ENCODE measurements at places on chromosomes 5 and 9.

DNA sequence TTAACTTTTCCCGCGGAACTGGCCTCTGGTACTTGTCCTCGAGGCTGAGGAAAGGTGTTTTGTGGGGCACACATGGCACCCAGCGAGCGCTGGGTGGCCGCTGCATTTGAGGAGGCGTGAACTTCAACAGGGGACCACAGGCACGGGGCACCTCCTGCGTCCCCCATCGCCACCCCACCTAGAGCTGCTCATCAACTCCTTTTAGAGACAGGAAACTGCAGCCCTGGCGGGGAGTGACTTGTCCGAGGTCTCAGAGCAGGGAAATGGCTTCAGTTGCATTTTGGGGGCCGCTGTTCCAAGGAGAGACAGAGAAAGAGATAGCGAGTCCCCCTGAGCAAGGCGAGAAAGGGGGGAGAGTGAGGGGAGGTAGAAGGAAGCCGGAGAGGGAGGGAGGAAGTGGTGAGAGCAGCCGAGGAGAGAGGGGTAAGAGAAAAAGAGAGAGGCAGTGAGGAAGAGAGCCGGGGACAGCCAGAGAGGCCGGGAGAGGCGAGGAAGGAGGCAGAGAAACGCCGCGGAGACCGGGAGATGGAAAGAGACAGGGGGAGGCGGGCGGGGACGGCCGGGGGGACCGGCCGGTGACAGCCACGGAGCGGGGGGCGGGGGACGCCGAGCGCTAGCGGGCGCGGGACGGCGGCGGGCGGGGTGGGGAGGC is 12.5 kb upstream of the LHX2 start:
- DNase-seq = no peak

DNA sequence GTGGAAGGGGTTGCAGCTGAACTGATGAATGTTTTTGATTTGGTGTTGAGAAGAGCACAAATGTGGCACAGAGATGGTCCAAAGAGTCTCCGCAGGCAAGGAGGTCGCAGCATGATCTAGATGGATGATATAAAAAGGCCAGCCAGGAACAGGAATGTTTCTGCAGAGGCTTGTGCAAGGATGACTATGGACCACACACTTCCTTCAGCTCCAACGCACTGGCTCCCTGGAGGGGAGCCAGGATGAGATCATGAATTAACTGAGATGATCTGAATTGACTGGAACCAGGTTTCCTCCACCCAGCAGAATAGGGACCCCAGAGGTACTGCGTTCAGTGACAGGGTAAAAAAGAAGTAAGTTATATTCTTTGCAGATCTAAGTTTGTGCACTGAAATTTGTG is 89.0 kb downstream of the ARSB start:
- DNase-seq = no peak

DNA sequence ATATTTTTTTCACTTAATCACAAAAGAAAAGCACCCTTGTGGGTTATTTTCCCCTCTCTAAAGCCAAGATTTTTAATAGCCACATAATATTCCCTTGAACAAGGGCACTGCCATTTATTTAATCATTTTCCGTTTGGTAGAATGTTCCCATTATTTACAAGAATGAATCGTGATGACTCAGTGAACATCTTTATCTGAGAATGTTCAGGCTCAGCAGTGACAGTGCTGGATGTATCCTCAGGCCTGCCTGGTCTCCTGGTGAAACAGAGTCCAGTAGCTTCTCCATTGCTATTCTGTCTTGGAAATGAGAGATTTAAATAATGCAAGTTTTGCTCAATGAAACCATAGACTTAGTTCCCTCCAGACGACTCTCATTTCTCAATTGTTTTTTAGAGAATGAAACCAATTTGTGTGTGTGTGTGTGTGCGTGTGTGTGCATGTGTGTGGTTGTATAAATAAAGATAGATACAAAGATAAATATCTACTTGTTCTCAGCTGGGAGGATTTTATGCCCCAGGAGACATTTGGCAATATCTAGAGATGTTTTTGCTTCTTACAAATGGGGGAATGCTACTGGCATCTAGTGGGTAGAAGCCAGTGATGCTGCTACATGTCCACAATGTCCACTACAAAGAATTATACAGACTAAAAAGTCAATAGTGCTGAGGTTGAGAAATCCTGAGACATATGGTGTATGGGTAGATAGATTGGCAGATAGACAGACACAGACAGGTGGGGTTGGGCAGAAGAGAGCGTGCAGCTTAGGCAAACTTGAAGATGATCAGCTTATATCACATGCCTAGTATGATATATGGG is 55.0 kb downstream of the PAPPA start:
- DNase-seq = no peak

- no peak for DNase-seq
Observed at GRCh38 chr5:79512471-79513307, 1.2 kb downstream of the HOMER1 start.

DNA sequence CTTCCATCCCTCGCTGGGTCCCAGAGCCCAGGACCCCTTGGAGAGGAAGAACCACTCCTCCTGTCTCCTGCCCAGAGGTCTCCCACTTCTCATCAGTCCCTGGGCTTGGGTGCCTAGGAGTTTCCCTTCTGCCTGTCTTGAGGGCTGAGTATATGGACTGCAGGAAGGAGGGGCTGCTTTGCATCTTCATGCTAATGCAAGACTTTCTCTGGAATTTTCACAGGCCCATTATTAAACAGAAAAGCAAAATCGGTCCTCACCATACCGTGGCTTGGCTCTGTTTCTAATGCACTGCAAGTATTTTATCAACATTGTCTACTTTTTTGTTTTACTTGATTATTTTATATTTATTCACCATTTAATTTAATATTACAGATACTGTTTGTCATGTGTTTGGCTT is 34.5 kb downstream of the TRIO start:
- DNase-seq = no peak

GRCh38 chr5:38148021-38148625 is 110.2 kb upstream of the EGFLAM start:
- no peak for DNase-seq

DNA sequence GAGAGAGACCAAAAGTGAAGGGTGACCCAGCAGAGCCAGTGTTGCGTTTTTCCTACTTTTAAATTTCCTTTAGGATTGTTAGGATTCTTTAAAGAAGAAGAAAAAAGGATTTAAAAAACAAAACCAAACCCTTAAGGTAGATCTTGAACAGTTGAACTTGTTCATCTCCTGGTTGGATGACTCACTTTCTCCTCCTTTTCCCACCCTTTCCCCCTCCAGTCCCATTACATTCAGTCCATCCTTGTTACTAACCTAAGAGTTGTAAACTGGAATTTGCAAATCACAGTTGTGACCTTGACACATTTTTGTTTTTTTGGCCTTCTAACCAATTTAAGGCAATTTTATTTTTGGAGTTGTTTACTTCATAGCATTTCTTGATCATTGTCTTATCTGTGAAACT is 289.2 kb downstream of the ARHGAP26 start:
- no peak for DNase-seq

DNA sequence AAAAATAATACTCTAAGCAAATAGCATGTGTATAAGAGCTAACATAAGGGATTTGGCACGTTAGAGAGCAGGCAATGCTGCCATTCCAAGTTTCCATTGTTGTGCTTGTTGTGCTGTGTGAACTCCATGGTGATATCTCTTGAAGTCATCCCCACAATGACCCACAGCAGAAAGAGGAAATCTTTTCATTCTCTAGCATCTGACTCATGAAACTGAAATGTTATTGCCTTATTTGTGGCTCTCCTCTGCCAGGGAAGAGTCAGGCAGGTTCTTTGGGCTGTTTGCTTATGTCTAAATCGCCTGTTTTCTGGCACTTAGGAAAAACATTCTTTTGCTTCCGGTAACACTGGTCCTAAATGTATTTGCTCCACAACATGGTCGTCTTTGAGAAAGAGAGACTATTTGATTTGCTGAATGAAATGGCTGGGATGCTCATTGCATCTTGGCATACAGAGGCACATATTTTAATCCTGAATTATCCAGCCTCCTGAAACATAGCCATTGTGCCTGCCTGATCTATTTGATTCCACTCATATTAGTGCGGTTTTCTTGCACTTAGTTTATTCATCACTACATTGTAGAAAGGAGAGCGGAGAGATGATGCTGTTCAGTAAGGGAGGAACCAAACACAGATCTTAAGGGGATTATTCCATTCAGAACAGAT is 188.8 kb downstream of the CSNK1G3 start:
- DNase-seq = peak; percentile 67
